ENCODE measurements at places on chromosomes 4 and X. TPM values are rescaled to one million over a fixed set of nuclear protein-coding genes. Genes with fewer than 3 reads are reported as not detected.

- no peaks in the 10 kb centered on the region for H3K36me3 ChIP-seq
- H3K27ac ChIP-seq: peak overlapping the region; percentile 30
- H3K27me3 ChIP-seq: no peaks in the 10 kb centered on the region
- peaks cover 48% of the 10 kb centered on the region for H3K4me1 ChIP-seq
- H3K4me3 ChIP-seq: no peak overlapping the region
These were observed 21.2 kb upstream of the IRAK1 start for GRCh38 chrX:154040863-154041262.

DNA sequence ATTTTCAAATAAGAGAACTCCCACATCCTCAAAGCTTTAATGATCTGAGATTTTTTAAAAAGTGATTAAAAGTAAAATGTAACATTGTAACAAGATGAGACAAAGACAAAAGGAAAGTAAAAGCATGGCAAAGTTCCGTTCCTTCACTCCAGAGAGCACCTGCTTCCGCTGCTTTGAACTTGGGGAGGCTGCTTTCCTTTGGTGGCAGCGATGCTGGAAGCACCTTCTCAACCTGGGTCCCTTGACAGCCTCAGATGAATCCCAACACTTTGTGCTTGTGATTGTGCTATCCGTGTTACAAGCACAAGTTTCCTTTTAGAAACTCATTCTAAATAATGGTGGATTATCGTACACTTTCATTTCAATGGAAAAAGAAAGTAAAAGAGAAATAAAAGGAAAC lies 59.7 kb downstream of the HADH start:
- no peak overlapping the region for H3K4me3 ChIP-seq
- no peak for DNase-seq
- no peaks in the 10 kb centered on the region for H3K36me3 ChIP-seq
- peaks cover 23% of the 10 kb centered on the region for H3K4me1 ChIP-seq
- no peaks in the 10 kb centered on the region for H3K27me3 ChIP-seq
- H3K27ac ChIP-seq: no peak overlapping the region

DNA sequence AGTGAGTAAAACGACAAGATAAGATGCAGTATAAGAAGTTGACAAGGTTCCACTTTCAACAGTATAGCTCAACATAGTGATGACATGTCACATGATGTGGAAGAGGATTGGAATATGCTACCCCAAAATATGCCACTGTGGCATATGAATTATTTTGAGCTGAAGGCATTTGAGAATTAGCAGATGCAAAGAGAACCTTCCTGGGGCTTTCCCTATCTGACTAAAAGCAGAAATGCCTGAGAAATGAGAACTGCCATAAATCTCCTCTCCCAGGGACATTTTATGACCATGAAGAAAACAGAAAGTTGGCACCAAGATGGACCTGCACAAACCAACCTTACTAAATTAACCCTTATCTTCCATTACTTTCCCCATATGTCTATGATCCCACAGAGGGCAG lies 24.8 kb downstream of the CDKN2AIP start:
- no peak overlapping the region for H3K27ac ChIP-seq
- H3K4me3 ChIP-seq: no peak overlapping the region
- no peak for DNase-seq
- no peaks in the 10 kb centered on the region for H3K27me3 ChIP-seq
- no peaks in the 10 kb centered on the region for H3K4me1 ChIP-seq

Gene TMEM255A
- 0.20 TPM for total RNA-seq

All from thyroid gland (tissue), 4 donors.